Hematopoietic multipotent progenitor cell (in vitro differentiated cells): ENCODE measurements at places on chromosomes 3 and 15.

- DNase-seq: no peak
Observed at GRCh38 chr3:75232216-75232615, 431.9 kb upstream of the FRG2C start.

GRCh38 chr3:188559072-188559429 lies 405.1 kb downstream of the LPP start:
- DNase-seq: no peak

DNA sequence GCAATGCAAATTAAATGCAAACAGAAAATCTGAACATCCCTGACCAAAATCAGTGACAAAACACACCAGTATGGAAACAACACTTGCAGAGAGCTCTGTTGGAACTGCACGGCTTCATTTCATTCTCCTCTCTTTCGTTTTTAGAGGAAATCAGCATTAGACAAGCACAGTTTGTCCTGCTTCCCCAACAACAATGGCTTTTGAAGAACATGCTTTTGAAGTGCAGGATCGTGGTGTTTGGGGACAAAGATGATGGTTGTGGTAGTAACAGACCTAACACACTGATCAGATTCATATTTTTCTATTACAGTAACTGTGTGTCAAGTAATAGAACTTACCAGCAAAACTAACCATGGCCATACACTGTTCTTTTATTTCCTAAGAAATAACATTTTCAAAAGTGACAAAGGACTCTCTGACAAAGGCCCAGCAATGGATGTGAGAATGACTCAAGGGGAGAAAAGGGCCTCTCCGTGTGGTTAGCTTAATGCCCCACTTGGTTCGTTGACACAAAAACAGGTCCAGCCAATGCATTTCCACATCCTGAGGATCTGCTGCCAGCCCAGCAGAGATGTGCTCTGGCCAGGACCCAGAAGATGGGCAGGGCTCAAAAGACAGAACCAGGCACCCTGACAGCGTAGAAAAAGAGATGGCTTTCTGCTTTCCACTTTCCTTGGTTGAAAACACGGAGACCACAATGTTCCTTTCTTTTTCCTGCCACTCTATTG lies 84.1 kb downstream of the CCNL1 start:
- no peak for DNase-seq

GRCh38 chr3:177754508-177754921 lies 557.2 kb upstream of the TBL1XR1 start:
- no peak for DNase-seq

- no peak for DNase-seq
Observed at GRCh38 chr3:29409409-29409808, 128.5 kb downstream of the RBMS3 start.

GRCh38 chr3:108287146-108287545 lies 9.2 kb upstream of the HHLA2 start:
- no peak for DNase-seq

GRCh38 chr15:61824291-61824690 lies 236.0 kb downstream of the VPS13C start:
- no peak for DNase-seq

DNA sequence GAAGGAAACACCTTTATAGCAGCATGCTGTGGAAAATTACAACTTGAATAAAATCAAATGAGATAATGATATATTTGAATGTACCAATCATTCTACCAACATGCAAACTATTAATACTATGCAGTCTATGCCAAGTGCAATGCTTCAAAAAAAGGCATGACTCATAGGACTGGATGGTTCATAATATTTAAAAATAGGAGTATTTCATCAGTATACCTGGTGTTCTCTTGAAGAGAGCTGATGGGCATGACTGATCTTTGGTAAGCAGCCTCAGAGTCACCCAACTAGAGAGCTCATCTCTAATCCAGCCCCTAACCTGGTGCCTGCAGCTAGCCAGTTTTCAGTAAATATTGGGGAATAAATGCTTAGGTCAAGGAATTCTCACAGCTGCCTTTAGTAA lies 434.7 kb upstream of the ARRDC4 start:
- no peak for DNase-seq

DNA sequence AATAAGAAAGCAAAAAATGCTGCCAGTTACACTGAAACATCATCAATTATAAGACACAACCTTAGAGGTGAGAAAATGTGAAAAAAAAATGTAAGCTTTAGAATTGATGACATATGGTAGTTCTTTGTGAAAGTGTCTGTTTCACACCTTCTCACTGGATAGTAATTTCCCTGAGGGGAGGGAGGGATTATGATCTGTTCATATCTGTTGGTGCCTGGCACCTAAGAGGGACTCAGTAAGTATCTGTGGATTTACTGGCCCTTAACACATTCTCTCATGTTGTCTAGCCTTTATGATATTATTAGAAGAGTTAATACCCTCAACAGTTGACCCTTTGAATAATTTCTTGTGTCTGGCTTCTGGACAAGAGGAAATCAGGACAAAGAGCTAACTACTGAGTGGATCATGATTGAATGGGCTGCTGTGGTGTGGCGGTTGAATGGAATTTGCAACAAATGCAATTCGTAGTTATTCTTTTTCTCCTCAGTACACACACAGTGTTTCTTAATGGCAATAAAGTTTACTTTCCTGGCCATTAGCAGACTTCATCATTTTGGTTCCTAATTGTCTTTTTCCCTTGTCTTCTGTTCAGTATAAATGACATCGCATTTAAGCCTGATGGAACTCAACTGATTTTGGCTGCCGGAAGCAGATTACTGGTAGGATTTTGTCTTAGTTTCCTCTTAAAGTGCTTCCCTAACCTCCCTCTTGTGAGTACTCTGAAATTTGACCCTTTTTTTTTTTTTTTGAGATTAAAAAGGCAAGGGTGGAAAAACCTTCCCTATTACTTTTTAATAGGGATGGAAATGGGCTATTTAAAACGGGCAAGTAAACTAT lies 9.5 kb downstream of the IFT122 start:
- no peak for DNase-seq

DNA sequence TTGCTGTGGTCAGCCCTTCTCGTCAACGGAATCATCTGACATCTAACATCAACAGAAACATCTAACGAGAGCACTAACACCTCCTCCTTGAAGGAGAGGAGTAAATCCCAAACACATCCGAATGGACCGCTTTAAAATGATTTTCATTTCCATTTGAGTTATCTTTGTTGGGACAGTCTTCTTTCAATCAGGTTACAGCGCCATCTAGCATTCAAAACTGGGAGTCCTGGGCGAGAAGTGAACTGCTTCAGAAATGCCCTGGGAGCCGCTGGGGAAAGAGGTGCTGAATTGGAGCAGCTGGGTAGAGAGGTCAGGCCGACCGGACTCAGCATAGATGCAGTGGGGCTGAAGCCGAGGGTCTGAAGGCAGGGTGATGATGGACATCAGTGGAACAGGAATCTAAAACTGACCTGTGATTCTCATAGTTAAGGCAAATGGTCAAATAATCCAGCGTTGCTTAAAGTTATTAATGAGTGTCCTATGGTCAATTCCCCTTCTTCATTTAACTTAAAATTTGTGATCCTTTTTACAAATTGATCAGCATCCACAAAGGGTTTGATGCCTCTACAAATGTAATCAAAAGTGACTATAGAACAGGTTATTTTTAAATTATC lies 170.0 kb upstream of the NDN start:
- no peak for DNase-seq

DNA sequence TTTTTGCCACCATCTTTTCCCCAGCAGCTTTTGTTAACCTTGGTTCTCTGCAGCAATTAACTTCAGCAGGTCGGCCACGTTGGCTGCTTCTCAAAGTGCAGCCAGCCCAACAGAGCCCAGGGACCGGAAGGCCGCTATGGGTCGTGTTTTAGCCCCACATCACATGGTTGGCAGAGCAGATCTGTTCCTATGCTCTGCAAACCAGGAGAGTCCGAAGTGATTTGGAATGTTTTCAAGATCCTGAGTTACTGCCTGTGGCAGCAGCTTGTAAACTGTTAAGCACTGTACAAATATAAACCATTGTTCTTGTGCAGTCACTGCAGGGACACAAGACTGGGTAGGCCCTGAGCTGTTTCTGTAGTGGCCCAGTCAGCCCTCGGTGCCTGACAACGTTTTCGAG lies 69.6 kb upstream of the MYZAP start:
- DNase-seq: no peak

GRCh38 chr3:185152410-185153170 lies at the start of gene C3orf70:
Gene C3orf70 (minus strand): TSS chr3:185153060. CDS start chr3:185152823, 237 bp downstream.
- peak; percentile 40 for DNase-seq

- no peak for DNase-seq
Observed at GRCh38 chr3:61824553-61825135, 263.3 kb downstream of the PTPRG start.

DNA sequence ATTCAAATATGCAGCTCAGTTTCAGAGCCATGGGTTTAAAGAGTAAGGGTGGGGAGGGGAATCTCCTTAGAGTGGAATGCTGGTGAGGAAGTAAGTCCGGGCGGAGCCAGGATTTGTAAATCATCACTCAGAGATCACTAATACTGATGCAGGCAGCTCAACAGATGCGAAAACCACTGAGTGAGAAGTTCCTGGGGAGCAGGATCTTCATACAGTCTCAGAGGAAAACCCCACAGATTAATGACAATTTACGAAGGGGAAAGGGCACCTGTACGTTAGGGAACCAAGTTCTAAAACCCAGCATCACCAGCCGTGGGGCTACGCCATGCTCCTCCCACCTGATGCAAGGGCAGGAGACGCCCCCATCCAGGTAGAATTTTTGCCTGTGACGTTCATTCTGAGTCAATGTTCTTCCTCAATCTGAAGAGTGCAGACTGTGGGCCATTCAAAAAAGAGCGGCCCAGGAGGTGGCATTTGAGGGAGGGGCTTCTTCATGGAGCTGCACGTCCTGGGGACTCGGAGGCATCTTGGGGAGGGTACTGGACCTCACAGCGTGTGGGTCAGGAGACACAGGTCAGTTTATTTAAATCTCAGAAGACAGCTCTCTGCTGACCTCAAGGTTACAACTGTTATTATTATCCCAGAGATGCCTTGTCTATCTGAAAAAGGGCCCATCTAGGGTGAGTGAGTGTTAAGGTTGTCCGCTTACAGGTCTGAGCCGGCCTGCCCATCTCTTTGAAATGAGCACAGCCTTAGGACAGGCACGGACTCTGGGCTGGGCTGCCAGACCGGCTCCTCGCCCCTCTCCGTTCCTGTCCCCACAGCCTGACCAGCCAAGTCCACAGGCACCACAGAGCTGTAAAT lies 228.0 kb downstream of the XXYLT1 start:
- DNase-seq: no peak

GRCh38 chr3:148625095-148625736 lies 72.5 kb upstream of the AGTR1 start:
- DNase-seq: no peak

- DNase-seq: no peak
Observed at GRCh38 chr3:73480187-73480672, 144.5 kb downstream of the PDZRN3 start.

DNA sequence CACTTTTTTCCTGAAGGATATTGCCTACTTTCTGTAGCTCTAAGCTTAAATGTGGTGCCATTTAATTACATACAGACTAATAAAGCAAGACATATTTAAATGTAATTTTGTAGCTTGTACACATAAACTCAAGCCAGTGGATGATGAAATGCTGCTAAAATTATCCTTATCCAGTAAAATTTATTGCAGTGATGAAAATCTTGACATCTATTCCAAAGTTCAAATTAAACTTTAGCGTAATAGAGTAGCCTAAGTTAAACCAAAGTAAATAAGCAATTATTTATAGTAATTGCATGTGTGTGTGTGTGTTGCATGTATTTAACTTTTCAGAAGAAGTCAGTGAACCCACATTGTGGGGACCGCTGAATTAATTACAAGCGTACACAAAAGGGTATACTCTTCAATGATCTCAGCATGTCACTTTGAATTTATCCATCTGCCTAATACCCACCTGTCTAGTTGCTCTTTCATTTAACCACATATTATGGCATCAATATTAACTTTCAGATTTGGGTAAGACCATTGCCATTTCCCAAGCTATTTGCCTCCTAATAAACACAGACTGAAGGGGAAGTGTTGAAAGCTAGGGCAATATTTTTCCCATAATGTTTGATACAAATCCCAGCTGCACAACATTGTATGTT lies 85.0 kb downstream of the MECOM start:
- no peak for DNase-seq

- DNase-seq: no peak
Observed at GRCh38 chr15:101118615-101119014, 133.2 kb downstream of the CHSY1 start.

GRCh38 chr15:63899193-63899592 lies 65.4 kb upstream of the HERC1 start:
- DNase-seq: no peak

DNA sequence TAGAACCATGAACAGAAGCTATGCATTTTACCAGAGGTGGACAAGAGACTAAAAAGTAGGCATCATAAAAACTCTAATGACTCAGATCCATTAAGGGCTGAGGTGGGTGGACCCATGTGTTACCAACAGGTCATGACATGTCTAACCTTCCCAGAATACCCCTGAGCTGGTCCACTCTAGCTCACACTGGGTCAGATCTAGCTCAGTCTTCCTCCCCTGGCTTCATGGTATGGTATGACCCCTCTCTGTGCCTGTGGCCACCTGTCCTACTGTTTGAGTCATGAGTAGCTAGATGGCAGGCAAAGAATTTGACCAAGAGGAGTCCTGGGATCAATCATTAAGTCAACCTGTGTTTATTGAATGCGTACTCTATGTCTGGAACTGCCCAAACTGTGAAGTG lies 340.4 kb downstream of the EPHB1 start:
- no peak for DNase-seq

- no peak for DNase-seq
Observed at GRCh38 chr3:187875863-187876262, 130.6 kb upstream of the BCL6 start.

GRCh38 chr3:190886945-190887344 lies 24.5 kb upstream of the GMNC start:
- DNase-seq: no peak

- no peak for DNase-seq
Observed at GRCh38 chr3:58416191-58416590, 17.4 kb downstream of the PDHB start.
